Coronary artery (tissue), 2 donors: ENCODE measurements at places on chromosomes 4 and X.

DNA sequence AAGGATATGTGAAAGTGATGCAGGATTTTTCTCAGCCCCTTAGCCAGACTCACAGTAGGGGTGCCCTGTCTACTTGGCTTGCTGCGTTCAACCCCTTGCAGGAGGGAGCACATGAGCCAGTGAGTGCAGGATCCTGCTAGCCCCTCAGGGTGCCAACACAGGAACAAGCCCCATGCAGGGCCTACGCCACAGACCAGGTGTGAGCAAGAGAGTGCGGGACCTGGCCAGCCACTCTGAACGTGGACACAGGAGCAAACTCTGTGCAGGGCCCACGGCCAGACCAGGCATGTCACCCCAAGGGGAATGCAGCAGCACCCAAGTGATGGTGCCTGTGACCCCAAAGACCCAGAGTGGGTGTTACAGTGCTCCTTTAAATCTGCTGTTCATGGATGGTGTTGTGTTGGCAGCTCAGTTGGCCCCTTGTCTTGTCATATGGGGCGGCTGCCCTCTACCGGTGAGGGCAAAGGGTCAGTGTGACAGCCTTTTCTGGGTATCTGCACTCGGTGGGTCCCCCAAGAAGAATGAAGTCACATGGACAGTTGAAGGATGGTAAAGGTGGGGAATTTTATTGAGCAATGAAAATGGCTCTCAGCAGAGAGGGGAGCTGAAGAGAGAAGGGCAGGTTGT lies 188.4 kb upstream of the MAOA start:
- no peak for DNase-seq

DNA sequence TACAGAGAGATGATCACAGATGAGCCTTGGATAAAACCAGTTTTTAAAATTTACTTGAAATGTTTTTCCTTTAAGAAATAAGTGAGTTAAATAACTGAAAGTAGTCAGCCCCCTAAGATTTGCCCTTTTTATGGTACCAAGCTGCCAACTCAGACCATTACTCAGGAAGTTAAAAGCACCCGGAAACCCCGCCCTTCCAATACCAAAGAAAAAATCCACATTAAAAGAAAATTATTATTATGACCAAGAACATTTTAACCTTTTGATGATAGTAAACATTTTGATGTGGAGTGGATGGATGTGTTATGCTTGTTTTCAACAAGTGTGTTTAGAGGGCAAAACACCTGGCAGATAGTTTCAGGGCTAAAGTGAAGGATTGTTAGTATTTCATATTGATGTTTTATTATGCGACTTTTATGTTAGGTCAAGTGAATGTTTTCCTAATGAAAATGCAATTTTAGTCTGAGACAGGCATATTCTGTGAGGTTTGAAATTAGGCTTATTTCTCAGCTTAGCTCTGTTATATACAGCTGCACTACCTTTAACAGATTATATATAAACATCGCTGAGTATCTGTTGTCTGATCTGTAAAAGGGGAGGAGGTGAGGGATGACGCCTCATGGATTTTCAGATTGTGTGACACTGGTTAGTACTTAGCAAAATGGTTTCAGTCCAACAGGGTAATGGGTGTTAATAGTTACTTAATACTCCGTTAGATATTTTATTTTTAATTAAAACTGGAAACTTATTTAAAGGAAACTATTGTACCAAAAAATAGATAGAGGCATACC lies 89.0 kb downstream of the KDM6A start:
- DNase-seq: no peak

- no peak for DNase-seq
These were observed 753.5 kb upstream of the PCDH10 start for GRCh38 chr4:132395561-132395960.

DNA sequence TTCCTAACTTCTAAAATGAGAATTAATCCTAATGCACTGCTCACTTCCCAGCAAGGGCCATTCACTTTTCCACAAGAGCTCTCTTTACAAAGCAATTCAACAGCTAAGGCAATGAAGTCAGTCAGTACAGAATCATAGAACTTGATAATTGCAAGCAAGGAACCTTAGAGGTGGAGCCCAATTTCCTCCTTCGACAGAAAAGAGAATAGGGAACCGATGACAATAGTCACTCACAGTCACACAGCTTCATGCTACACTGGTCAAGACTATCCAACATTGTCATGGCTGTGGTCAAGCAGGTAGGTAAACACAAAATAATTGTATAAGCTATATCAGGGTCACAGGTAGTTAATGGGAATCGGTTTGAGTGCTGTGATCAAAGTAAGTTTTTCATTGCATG lies 90.0 kb downstream of the ELOVL6 start:
- DNase-seq: no peak

- DNase-seq: no peak
These were observed 10.5 kb downstream of the GPR82 start for GRCh38 chrX:41734530-41734929.

GRCh38 chr4:85650908-85651307 lies 176.0 kb downstream of the ARHGAP24 start:
- DNase-seq: no peak

DNA sequence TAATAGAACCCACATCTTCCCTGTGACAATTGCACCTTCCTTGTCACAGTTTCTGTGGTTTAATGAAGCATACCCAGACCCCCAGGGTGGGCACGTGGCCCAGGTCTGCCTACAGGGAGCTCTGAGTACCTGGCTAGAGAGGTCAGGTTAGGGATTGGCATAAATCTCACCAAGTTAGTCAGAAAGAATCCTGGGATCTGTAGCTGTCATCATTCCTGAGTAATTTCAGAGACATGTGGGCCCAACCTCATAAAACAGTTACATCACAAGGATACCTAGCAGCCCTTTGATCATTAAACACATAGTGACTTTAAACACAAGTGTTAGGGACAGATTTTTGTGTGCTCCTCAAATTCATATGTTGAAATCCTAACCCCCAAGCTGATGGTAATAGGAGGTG lies 123.0 kb downstream of the KDR start:
- no peak for DNase-seq

- DNase-seq: no peak
These were observed at the start of gene SMIM43 for GRCh38 chr4:121764702-121765367. TSS of gene SMIM43 (minus strand) at chr4:121765164. CDS start at chr4:121765105, 59 bp downstream.

- DNase-seq: no peak
These were observed 70.8 kb upstream of the IL15 start for GRCh38 chr4:141565379-141566089.

DNA sequence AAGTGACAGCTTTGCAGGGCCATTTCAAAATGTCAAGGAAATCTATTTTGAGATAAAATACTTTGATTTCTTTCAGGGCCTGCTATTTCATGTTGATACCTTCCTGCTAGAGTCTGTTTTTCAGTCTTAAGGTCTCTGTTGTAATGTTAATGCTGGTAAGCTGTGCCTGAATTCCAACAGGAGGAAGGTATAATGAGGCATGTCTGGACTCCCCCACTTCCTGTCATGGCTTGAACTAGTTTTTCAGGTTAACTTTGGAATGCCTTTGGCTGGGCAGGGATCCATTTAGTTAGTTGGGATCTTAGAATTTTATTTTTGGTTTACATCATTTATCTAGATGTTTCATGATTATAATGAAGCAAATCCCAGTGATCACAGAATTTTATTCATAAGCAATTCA lies 279.0 kb downstream of the CFAP47 start:
- DNase-seq: no peak

GRCh38 chr4:159013692-159014091 lies 89.2 kb upstream of the RAPGEF2 start:
- no peak for DNase-seq

DNA sequence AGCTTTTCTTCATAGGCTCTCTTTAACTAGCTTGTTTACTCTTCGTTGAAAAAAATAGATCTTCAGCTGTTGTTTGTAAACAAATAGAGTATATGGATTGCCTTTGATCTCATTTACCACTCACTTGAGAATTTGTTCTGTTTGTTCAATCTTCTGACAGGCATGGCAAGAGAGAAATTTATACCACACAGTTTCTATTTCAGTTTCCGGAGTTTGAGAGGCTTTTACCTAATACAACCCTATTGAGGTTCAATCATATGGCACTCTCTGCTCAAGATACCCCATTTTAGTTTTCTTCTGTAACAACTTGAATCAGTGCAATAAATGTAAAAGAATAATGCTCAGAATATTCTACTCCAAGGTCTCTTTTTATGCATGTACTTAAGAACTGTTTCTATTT lies 148.0 kb downstream of the EMCN start:
- DNase-seq: no peak

DNA sequence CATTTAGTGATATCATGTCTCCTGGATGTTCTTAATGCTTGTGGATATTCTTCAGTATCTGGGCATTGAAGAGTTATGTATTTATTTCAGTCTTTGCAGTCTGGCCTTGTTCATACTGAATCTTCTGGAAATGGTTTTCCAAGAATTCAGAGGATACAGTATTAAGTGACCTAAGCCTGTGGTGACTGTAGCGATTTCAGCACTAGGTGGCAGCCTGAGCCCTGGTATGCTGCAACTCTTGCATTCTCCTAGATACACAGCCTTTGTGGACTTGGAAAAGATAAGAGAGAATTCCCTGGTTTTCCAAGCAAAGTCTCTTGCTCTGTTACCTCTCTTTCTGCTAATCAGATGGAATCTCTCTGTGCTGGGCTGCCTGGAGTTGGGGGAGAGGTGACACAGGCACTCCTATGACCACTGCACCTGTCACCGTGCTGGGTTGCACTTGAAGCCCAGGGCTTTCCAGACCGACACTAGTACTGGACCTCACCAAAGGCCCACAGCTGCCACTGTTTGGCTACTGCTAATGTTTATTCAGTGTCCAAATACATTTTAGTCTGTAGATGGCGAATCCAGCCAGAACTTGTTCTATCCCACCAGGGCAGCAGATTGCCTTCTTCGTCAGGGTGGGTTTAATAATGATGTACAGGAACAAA lies 19.3 kb upstream of the SPIN2A start:
- no peak for DNase-seq

DNA sequence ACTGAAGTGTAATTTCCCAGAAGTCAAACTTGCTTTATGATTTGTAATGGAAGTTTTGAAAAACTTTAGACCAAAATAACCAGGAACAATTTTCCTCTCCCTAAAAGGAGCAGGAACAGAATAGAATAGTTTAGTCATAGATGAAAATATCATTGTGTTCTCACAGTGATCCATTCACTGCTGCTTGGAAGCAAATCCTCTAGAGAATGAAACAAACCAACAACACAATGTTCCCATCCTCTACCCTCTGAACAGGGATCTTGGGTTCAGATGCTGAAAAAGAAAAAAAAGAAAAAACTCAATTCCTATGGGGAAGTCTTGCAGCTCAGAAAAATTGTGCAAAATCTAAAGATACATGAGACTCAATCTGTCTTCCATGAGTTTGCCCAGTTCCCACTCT lies 12.2 kb downstream of the DSPP start:
- DNase-seq: no peak

- no peak for DNase-seq
These were observed 28.0 kb downstream of the RIPPLY1 start for GRCh38 chrX:106875151-106875550.

DNA sequence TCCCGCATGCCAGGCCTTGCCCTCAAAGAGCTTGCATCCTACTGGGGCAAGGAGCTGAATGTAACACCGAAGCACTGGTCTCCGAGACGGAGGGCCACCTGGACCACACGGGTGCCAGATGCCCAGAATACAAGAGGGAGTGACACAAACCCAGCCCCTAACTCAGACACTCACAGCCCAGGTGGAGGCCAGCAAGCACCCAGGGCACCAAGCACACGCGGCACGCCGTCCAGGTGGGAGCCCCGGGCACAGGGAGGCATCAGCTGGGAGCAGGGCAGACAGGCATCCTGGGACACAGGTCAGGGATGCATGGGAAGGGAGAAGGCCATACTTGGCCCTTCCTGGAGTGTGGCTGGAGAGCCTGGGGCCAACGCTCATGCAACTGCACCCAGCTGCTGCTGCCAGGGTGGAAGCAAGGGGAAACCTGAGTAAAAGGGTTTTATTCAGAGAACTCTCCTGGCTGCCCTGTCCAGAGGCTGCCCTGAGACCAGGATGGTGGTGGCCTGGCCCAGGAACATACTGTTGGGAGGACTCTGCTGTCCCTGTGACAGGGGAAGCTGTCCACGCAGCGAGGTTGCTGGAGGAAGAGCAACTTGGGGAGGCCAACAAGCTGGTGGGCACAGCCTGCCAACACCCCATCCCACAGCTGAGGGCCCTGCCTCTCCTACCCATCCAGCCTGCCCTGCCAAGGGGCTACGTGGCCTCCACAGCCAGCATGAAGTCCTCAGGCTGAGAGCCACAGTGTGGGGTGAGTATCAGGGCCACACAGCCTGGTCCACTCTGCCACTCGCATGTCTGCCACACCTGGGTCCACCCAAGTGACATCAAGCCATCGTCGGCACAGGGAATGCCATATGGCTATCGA lies 22.2 kb upstream of the PPP2R2C start:
- DNase-seq: no peak

- DNase-seq: no peak
These were observed 929 bp downstream of the ZBTB33 start for GRCh38 chrX:120251471-120252011.

GRCh38 chr4:151331276-151332042 lies 6.1 kb upstream of the SH3D19 start:
- DNase-seq: no peak

- DNase-seq: no peak
These were observed 598.6 kb downstream of the KLHL13 start for GRCh38 chrX:117517994-117518393.

GRCh38 chr4:32148111-32148666 lies 1428.0 kb downstream of the PCDH7 start:
- no peak for DNase-seq

- DNase-seq: no peak
These were observed 30.4 kb downstream of the DDX60L start for GRCh38 chr4:168449719-168450452.

- no peak for DNase-seq
These were observed 83.8 kb upstream of the ZIC3 start for GRCh38 chrX:137482136-137482535.

GRCh38 chrX:153732401-153732800 lies 7.7 kb downstream of the ABCD1 start:
- DNase-seq: no peak

DNA sequence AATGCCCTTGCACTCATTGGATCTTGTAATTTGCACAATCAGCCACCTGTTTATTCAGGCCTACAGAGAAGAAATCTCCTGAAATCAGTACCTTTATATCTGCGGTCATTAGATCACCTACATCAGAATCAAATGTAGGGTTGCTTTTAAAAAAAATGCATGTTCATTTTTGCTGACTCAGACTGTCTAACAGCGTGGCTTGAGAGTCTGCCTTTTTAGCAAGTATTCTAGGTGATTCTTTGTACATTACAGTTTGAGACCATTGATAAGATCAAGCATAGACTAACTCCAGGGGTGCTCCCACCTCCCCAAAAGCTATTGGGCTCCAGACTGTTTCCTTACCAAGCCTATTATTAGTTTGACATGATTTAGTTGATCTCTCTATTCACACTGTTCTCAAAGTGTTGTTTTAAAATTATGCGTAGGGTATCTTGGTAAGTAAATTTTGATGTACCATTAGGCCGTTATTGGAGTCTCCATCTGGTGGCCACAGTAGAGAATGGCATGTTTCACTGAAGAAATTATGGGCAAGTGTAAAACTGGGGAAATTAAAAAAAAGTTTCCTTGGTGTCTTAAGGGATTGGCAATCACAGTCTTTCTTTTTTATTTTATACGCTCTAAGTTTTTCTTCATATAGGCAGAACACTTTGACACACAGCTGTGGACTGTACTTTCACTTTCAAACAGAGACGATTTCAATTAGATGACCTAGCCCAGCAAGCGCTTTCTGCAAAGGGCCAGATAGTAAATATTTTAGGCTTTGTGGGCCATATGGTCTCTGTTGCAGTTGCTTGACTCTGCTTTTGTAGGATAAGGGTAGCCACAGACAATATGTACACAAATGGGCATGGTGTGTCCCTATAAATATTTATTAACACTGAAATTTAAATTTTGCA lies 33.7 kb upstream of the MSL3 start:
- no peak for DNase-seq

- DNase-seq: no peak
These were observed 6.6 kb downstream of the CCDC110 start for GRCh38 chr4:185464887-185465286.
